HepG2 (cell line): ENCODE measurements at places on chromosomes 16 and 17. TPM values are rescaled to one million over a fixed set of nuclear protein-coding genes. Genes with fewer than 3 reads are reported as not detected.

DNA sequence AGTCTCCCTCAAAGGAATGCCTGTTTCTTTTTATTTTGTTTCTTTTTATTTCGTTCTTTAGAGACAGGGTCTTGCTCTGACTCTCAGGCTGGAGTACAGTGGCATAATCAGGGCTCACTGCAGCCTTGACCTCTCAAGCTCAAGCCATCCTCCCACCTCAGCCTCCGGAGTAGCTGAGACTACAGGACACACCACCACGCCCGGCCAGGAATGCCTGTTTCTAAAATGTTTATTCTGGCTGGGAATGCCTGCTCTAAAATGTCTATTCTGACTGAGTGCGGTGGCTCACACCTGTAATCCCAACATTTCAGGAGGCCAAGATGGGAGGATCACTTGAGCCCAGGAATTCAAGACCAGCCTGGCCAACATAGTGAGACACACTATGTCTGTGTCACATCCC, 2.5 kb upstream of the MMP28 start:
- DNase-seq, result no peak

DNA sequence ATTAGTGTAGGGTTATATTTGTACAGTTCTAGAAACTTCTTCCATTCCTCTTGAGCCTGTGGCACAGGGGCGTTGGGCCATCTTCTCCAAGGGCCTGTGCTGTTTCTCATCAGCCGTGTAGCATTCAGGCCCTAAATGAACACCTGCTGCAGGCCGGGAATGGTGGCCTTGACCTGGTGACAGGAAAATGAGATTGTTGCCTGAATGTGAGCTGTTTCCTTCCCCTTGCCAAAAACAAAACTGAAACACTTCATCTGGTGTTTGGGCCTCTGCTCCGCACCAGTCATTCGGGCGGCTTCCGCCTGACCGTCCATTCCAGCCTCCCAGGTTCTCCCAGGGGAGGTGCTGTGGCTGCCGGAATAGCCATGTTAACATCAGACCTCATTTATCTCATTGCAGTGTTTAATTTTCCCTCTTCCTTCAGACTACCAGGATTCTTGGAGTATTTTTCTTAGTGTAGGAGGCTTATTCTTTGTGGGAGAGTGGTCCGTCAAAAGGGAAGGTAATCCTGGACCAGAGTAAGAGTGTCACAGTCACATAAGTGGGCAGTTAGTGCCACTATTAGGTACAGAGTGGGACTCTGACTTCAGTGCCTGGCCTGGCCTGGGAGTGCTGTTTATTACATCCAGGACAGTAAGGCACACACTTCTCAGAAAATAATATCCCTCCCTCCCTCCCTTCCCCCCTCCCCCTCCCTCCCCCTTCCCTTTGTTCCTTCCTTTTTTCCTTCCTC, 61.9 kb downstream of the WWP2 start:
- no peak for DNase-seq

DNA sequence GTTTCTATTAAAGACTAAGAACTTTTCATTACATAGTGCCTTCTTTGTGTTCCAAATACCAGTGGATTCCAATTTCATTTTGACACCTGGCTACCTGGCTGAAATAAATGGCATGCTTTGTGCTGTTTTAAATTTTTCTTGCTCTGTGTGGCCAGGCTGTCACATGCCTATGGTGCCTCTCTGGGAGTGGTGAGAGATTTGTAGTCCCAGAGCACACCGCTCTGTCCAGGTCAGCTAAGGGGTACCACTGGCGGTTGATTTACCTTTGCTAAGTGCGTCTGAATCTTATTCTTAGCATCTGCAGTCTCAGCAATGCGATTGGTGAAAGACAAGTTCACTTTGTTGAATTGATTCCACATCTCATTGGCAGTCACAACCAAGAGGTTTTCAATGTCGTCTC, 29.4 kb downstream of the TEKT3 start:
- no peak for DNase-seq

- DNase-seq, result no peak
These were observed 35.7 kb upstream of the GNA13 start for GRCh38 chr17:65092262-65092661.

- DNase-seq, result no peak
These were observed 10.3 kb downstream of the HSPB9 start for GRCh38 chr17:42132941-42133340.

DNA sequence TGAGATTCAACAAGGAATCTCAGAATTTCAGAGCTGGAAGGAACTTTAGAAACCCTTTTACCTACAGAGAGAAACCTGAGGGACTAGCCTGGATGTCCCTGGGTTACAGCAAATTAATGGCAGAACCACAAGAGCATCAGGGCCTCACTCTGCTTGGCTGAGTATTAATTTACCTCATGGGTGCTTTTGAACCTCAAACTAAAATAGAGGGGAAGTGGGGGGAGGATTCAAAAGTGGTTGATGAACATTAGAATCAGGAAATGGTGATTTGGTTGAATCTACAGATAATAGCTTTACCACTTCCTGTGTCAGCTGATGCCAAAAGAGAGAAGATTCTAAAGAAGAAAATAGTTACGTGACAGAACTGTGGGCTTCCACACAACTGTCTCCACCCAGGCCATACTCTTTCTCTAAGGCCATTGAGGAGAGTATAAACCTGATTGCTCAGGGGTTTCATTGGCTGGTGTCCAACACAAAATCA, 11.3 kb upstream of the SKAP1 start:
- DNase-seq, result no peak

DNA sequence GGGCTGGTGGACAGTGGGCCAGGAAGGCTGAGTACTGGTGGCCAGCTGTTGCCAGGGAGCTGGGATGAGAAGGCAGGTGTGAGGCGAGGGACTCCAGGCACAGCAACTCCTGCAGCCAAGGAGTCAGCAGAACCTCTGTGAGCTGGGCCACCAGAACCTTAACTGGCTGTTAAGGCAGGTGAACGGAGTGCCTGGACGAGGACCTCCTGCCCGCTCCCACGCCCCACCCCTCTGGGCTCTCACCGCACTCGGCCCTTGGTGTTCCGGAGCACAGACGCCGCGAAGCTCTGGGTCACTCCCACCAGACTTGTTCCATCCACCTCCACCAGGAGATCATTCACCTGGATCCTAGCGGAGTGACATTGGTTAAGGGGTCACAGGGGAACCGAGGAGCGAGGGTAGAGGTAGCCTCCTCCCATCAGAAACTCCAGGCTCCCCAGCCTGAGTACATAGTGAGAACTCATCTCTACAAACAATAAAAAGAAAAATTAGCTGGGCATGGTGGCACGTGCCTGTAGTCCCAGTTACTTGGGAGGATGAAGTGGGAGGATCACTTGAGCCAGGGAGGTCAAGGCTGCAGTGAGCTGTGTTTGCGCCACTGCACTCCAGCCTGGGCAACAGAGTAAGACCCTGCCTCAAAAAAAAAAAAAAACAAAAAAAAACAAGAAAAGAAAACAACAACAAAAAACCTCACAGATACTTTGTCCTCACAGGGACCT, 9.3 kb downstream of the PPP1R9B start:
- DNase-seq, result no peak

DNA sequence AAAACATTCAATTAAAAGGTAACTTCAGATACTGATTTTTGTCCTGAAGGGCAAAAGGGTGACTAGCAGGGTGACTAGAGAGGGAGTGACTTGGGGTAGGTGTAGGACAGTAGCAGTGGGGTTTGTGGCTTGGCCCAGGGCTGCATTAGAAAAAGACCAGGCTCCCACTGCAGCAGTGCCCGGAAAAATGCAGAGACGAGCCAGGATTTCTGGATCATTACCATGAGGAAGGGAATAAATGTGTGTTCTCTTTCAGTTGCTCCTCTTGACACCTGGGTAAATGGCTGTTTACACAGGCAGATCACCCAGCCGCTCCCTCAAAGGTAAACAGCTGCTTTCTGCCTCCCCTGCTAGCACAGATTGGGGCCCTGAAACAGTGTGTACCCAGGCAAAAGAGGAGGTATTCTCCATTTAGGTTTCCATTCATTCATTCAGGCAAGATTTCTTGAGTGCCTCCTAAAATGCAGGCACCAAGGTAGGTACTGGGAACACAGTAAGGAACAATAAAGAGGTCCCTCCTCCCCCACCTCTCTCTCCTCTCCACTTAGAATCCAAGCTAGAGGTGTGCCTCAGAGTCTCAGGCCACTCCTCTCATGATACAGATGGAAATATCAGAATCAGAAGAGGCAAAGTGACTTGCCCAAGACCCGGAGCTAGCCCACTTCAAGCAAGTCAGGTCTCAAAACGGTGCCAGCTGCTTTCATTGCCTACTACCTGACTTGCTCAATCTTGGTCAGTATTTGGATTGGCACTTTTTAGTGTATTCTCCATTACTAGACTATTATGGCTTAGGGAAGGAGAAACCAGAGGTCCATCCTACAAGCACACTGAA, 15.2 kb upstream of the TOX3 start:
- peak; percentile 54 for DNase-seq

GRCh38 chr16:24345704-24346103, 89.6 kb downstream of the CACNG3 start:
- no peak for DNase-seq

MIS12 gene
- polyA plus RNA-seq, result 13.4 and 16.2 TPM in 2 replicates

CCDC43 gene
- 12.4 and 17.5 TPM in 2 replicates for polyA plus RNA-seq

DNA sequence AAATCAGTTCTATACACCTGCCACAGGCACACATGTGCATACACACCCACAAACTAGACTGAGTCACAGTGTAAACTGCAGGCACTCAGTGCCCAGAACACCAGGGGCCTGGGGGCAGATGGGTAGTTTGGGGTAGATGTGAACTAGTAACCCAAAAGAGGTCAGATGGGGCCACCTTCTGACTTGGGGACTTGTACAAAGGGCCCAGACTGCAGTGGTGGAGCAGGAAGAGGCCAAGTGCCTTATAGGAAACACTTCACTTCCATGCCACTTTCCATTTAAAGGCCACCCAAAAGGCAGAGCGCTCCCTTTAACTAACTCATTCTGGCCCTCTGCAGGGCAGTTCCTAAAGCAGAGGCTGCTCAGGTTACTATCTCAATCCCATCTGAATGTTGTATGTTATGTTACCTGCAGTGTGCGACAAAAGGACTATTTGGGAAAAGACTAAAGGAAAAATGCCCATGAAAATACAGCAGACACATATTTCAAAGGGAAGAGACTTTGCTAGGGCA, 27.8 kb upstream of the ERN1 start:
- no peak for DNase-seq

ARHGDIG gene
- polyA plus RNA-seq, result 0.48 and 0.63 TPM in 2 replicates

GRCh38 chr16:12377497-12377896, 401.0 kb downstream of the SNX29 start:
- peak; percentile 31 for DNase-seq

ARL4D gene
- polyA plus RNA-seq, result 25.9 and 40.6 TPM in 2 replicates

DNA sequence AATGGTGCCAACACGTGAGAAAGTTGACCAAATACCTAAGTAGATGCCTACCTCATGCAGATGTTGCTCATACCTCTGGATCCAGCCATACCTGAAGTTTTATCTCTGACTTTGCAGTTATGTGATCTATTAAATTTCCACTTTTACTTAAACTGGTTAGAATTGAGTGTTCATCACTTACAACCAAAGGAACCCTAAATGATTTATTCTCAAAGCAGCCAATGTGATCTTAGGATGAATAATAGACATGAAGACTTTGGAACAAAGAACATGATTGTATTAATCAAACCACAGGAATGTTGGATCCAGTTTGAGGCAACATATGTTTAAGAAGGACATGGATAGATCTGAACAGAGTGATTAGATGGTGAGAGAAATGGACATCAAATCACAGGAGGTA, 68.7 kb downstream of the IRX6 start:
- no peak for DNase-seq

DNA sequence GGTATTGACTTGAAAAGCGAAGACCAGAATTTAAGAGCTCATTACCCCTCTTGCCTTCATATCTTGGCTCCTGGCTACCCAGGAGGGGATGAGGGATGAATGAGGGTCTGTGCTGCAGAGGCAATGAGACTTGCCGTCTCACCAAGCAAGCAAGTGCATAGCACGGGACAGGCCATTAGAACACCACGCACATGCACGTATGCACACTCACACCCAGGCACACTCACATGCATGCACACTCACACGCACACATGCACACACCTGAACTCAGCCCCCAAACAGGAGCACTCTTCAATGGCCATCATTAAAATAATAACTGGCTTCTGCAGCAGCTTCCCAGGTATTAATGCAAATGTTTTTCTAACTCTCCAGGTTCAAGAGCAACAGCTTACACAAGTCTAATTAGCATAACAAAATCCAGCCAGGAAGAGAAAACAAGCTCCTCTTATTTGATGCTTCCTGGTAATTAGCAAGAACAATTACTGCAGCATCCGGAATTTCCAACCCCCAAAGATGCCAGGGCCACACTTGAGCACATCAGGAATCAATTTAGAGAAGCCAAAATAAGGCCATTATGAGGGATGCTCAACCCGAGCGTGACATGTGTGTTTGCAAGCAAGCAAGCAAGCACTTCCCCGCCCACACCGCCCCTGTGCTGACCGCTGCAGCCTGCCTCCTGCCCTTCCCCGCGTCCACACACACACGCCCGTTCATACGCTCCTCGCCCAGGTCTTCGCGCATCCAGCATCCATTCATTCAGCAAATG, 171.6 kb upstream of the TNRC6C start:
- no peak for DNase-seq

DNA sequence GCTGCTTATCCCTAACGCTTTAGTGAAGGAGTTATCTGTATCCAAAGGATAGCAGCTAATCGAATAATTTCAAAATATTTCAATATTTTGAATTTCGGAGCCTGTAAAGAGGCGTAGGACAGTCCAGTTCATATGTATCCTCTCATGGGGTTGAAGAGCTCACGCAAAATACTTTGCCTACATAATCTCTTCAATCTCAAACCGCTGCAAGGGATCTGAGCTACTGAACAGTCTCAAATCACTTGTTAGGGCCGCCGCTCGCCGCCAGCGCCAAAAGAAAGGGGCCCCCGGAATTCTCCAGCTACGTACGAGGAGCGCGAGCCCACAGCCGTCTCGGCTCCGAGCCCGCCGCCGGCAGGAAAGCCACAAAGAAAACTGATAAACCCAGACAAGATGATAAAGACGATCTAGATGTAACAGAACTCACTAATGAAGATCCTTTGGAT, 601 bp upstream of the RFWD3 start:
- peak; percentile 41 for DNase-seq

DNA sequence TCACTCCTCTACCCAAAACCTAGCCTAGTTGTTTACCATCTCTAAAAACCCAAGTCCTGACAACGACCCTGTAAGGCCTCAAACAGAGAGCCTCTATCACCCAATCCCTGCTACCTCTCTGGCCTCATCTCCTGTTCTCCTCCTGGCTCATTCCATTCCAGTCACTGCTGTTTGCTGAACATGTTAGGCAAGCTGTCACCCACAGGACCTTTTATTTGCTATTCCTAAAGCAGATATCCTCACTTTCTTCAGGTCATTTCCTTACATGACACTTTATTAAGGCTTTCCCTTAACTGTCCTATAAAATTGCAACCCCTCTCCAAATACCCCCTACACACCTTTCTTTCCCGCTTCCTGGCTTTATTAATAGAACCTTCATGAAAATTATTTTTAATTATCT, 85.1 kb downstream of the KANSL1 start:
- DNase-seq, result peak; percentile 68

GRCh38 chr17:28384281-28385036, 13.0 kb downstream of the SARM1 start:
- DNase-seq, result no peak

METTL26 gene
- 65.5 and 65.8 TPM in 2 replicates for polyA plus RNA-seq

GRCh38 chr17:75628425-75628824, 4.8 kb upstream of the SMIM5 start:
- DNase-seq, result no peak
